ENCODE measurements at places on chromosomes 2 and 18. TPM values are rescaled to one million over a fixed set of nuclear protein-coding genes. Genes with fewer than 3 reads are reported as not detected.

ANKAR gene
- 18.7 TPM for total RNA-seq

IL36B gene
- total RNA-seq = not detected

ASXL3 gene
- total RNA-seq = 5.9 TPM

OTOS gene
- not detected for total RNA-seq

FSHR gene
- not detected for total RNA-seq

DNA sequence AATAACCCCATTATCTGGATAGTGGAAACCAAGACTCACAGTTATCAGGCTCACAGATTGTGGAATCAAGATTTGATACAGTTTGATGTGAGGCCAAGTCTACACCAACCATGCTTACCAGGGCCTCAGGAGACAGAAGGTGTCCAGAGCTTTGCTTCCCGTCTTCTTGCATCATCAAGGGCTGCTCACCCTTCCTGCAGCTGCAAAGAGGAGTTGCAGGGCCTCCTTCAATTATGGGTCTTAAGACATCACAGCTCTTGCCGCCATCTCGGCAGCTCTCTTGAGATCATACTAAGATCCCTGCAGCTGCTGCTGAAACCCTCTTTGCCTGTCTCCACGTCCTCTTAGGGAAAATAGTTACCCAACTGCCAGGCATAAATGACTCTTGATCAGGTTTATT lies 176.0 kb downstream of the MGAT5 start:
- DNase-seq = no peak

- DNase-seq = no peak
These were observed 98.5 kb downstream of the ATP9B start for GRCh38 chr18:79167526-79168190.

- DNase-seq = no peak
These were observed 103.9 kb upstream of the XIRP2 start for GRCh38 chr2:166784296-166784946.

DNA sequence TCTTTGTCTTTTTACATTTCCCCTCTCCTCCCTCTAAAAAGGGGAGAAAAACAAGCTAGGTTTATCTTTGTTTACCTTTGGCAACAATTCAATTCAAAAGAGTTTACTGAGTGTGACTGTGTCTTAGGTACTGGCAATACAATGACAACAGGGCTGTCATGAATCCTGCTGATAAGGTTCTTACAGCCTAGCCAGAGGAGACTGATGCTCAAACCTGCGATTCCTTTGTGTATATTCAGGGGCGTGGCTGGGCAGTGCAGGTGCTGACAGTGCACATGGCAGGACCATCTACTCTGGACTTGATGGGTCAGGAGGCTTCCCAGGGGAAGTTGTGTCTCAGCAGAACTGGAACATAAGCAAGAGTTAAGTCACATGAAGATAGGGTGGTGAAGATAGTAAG lies 23.2 kb upstream of the TTN start:
- DNase-seq = no peak

GRCh38 chr2:10221976-10222870 lies 80.5 kb upstream of the HPCAL1 start:
- DNase-seq = no peak

DNA sequence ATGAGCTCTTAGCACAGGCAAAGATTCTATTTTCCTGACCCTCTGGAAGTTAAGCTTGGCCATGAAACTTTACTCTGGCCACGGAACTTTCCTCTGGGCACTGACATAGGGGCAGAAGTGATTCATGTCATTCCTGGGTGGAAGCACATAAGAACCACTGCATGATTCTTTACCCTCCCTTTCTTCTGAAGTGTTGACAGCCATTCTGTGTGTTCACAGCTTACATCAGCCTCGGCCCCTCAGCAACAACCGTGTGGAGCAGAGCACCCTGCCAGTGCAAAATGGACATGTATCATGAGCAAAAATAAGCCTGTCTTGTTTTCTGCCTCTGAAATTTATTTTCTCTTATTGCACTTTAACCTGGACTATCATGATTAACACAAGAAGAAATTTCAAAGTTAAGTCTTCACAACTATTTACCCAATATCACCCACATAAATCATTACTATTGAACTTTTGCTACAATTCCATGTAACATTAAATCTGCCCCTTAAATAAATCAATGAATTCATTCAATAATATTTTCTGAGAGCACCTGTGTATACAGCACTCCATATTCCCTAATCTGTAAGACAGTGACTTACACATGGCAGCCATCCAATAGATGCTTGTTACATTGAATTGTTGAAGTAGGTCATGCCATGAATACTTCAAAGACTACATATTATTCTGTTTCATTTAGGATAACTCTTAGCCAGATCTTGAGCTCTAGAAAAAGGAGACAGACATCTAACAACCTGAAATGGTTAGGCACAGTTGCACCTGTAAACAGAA lies 531.9 kb downstream of the IRS1 start:
- no peak for DNase-seq

- DNase-seq = no peak
These were observed 142.9 kb downstream of the MBP start for GRCh38 chr18:76989647-76990190.

GRCh38 chr18:45370255-45371010 lies 244.8 kb upstream of the SLC14A2 start:
- no peak for DNase-seq

DNA sequence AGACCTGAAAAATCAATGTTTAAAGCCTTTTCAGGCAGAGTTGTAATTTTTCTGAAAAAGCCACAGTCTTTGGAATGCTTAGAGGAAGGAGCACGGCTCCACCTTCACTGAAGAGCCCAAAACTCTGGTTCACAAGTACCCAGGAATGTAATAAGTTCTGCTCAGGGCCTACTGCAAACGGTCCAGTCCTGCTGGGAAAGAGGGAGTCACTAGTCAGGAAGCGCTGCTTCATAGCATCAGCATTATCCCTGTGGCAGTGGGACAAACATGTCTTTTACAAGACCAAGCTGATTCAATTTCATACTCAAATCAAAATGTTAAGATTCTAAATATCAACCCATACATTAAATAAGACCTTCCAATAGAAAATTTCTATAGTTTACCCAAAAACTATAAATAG lies 152.9 kb upstream of the PGAP1 start:
- DNase-seq = no peak

DNA sequence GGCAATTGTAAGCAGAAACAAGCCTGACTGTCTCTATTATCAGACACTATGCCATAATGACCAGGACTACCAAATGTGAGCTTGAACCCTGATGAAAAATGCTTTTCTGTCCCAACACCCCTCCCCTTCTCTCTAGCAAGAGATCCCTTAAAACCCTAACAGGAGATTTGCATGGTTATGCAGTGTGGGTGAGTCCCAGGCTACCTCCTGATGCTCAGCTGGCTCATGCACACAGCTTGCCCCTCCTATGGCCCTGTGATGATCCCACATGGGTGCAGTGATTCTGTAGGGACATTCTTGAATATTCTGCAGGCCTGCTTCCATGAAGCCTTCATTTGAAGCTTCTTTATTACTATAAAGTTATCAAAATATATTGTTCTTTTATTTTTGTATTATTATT lies 357.4 kb downstream of the AKAIN1 start:
- DNase-seq = no peak

Data from ureter (tissue), 1 donor.